ENCODE measurements at places on chromosomes 6 and 20.

DNA sequence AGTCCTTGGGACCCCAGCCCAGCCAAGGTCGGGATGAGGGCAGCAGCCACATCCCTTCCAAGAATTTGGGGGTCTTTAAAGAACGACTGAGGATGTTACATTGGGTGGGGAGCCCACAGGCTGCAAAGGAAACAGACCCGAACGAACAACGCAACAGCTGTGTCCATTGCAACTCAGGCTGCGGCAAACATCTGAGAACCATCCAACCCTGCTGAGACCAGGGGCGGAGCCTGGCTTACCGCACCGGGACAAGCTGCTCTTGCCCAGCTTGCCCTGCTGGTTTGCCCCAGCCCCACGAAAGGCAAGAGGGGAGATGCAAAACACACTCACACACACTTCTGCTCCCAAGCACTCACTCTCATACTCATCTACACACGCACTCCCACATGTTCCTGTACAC is 21.5 kb upstream of the TAF4 start:
- DNase-seq, result no peak

DNA sequence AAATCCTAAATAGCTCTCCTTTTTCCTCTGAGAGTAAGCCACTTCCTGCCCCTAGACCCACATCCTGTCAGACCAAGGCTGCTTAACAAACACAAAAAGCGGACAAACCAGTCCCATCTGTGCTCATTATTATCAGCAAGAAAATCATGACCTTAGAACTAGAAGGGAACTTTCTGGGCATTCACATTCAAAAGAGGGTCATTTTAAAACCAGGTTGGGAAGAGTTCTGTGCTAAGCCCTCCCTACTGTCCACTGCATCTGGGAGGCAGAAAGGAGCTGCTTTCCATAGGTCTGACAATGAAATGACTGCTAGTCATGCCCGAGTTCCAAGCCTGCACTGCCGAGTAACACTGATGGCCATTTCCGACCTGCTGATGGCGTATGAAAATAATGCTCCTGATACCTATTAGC is 15.4 kb downstream of the EZR start:
- DNase-seq, result no peak

- DNase-seq, result no peak
These were observed 1.1 kb upstream of the SYTL3 start for GRCh38 chr6:158648682-158649131.

DNA sequence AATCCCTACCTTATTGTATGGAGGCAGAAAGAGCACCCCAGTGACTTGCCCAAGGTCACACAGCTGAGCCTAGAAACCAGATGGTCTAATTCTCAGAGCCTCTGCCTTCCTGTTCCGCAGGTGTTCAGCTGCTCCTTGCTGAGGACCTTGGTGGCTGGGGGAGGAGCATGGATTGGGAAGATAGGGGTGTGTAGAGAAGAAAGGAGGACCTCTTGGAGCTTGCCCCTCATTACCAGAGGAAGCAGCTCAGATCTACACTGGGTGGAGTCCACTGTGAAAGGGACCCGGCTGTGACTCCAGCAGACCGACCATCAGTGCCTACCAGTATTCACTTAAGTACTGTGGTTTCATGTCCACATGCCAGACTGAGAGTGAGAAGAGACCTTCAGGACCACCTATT is 15.2 kb downstream of the FOXP4 start:
- no peak for DNase-seq

- no peak for DNase-seq
These were observed 36.6 kb downstream of the BCL2L1 start for GRCh38 chr20:31685853-31686643.

GRCh38 chr6:85684133-85684808 is 41.6 kb upstream of the SYNCRIP start:
- DNase-seq, result no peak

DNA sequence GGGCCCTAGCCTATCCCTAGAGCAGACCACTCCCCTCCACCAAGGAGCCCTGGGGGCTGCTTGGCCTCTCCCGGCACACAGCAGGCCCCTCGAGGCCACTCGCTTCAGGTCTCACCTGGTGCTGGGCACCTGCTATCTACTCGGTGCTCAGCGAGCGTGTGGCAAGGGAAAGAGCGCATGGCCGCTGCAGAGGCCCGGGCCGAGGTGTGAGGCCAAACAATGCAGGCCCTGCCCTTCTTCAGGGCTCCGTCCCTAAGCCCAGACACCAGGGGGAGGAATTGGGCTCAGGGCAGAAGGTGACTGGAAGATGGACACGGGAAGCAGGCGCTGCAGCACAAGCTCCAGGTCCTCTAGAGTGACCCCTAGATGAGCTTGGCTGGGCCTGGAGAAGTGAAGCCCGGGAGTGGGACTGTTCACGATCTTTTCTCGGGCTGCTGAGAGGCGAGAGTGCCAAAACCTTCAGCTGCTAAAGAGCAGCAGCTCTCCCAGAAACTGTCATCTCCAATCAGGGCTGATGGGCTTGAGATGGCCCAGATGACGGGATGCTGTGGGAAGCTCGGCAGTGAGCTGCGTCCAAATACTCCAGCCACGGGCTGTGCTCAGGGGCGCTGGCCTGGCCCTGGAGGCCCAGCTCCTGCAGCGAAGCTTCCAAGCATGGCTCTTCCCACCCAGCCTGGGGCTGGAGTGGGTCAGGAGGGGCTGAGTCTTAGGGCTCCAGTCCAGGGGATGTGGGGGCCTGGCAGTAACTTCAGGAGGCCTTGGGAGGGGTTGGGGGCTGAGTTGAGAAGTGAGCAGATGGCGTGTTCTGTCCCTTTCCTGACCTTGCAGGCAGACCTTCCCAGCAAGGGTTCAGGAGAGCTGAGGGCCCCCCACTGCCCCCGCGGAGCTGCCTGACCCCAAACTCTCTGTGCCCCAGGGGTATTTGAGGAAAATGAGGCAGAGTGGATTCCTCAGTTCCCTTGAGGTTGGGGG is 43.7 kb downstream of the APCDD1L start:
- DNase-seq, result no peak

GRCh38 chr20:57747861-57748481 is 38.2 kb upstream of the PMEPA1 start:
- DNase-seq, result no peak

- no peak for DNase-seq
These were observed 4.0 kb downstream of the RPP21 start for GRCh38 chr6:30348957-30349356.

GRCh38 chr6:165551828-165552227 is 111.2 kb downstream of the PDE10A start:
- DNase-seq, result no peak

All from NCI-H1105 (cell line).